Activated T-cell treated with anti-CD3 and anti-CD28 coated beads for 48 hours (primary cell): ENCODE measurements at places on chromosomes 6 and 20.

GRCh38 chr6:168619560-168620314, 178.8 kb downstream of the SMOC2 start:
- DNase-seq, result no peak

DNA sequence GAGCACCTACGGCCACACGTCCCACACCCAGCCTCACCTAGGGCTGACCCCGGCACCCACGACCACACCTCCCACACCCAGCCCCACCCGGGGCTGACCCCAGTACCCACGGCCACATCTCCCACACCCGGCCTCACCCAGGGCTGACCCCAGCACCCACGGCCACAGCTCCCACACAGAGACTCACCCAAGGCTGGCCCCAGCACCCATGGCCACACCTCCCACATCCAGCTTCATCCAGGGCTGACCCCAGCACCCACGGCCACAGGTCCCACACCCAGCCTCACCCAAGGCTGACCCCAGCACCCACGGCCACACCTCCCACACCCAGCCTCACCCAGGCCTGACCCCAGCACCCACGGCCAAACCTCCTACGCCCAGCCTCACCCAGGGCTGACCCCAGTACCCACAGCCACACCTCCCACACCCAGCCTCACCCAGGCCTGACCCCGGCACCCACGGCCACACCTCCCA, 36.7 kb downstream of the NINL start:
- no peak for DNase-seq

GRCh38 chr20:10658876-10659632, 14.7 kb downstream of the JAG1 start:
- DNase-seq, result no peak

- DNase-seq, result no peak
Measured at GRCh38 chr20:22663528-22664025, 79.2 kb upstream of the FOXA2 start.

DNA sequence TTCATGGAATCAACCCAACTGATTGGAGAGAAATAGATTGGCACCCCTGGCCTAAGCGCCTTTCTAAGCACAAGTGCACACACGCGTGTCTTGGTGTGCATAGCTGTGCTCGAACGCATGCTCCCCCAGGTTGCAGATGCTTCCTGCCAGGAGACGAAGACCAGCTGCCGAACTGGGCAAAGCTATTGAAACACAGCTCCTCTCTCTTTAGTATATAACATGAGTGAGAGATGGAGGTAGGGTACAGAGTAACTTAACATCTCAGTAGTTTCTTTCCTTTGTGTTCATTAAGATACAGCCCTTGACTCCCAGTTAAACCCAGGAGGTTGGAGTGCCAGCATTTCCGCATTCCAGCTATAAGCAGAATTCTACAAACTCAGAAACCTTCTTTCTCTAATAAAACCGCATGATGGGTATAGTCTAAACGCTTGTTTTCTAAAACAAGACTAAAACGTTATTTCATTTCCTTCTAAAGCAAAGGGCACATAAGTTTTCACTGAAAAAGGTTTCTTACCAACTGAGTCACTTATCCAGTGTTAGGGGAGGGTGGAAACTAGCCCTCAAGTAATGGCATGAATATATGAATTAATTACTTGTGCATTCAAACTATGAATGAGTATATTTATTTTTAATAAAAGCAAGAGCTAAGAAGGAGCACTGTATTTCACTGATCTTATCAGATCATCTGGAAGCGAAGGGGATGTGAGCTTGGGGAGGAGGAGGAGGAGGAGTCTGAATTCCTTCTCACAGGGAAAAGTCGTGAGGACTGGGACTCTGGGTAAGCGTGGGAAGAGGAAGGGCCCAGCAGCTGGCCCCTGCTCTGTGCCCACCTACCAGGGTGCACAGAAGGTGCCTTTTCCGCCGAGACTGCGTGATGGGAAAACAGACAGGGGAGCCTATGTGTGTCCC, 179.2 kb downstream of the TMEM242 start:
- no peak for DNase-seq
